NCI-H1436 (cell line): ENCODE measurements at places on chromosomes 11 and 22.
A peak's percentile ranks its signal among the peaks of the same experiment; 100 is the strongest.

GRCh38 chr11:116224154-116224888, 548.5 kb downstream of the BUD13 start:
- peak; percentile 44 for DNase-seq

DNA sequence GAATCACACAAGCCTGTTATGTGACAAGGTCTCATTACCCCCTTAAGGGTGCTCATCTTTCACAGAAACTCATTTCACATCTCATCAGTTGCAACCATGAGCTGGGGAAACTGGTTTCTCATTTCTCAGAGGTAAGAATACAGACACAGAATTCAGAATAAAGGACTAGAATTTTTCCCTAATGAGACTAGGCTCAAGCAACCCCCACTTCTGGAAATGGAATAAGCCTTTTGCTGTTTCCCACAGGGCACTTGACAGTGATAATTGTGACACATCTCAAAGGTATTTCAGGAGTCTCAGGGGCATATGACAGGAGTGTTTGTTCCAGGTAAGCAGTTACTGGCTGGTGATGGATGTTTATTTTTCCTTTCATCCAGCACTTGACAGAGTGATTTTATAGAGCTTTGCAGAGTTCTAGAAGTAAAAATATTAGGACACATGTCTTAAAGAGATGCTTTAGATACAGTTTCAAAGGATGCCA, 112.9 kb upstream of the DDI1 start:
- DNase-seq: no peak

GRCh38 chr22:17201285-17201945, 17.8 kb downstream of the ADA2 start:
- no peak for DNase-seq

- DNase-seq: no peak
These were observed 113.2 kb downstream of the NECTIN1 start for GRCh38 chr11:119615882-119616196.

DNA sequence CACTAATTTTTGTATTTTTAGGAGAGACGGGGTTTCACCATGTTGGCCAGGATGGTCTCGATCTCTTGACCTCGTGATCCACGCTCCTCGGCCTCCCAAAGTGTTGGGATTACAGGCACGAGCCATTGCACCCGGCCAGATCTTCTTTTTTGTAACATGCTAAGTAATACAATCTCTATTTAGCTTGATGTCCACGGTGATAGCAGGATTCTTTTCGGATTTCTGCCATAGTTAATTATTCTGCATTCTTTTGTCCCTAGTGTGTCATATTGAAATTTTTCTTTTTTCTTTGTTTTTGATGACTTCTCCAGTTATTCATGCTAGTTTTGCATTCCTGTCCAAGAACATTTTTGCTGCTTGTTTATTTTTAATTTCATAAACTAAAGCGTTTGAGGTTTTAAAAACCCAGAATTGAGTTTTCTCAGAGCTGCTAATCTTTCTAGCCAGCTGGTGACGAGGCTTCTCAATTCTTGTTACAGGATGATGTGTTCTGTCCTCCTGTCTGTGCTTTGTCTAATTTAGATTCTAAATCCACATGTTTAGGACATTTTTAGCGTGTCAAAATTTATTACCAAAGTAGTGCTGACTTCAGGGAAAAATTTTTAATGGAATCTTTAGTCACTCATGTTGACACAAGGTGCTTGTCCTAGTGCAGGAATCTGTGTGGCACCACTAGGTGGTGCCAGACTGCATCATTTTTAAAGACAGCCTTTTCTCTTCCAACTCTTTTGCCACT, 21.8 kb downstream of the NF2 start:
- DNase-seq: no peak

GRCh38 chr11:9316334-9316733, 1.9 kb upstream of the TMEM41B start:
- DNase-seq: no peak

- no peak for DNase-seq
These were observed 163.2 kb upstream of the NARS2 start for GRCh38 chr11:78737891-78738290.

GRCh38 chr11:6622261-6623171, 3.3 kb upstream of the TPP1 start:
- no peak for DNase-seq

GRCh38 chr11:83033972-83034672, 37.6 kb downstream of the RAB30 start:
- DNase-seq: peak; percentile 28

DNA sequence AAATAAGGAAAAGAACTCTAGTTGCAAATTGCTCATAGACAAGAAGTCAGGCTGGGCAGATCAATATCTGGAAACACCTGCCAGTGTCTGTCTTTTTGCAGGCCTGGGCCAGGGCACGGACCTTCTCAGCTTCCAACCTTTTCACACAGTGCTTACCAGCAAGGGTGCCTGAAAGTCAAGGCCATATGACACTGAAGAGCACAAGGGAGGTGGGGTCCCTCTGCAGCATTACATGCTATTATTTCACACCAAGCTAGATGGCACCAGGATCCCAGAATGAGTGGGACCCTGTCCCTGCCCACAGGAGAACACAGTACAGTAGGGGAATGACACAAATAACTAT, 5.9 kb upstream of the PEX26 start:
- no peak for DNase-seq

GRCh38 chr22:20965104-20965887, 1.8 kb upstream of the AIFM3 start:
- no peak for DNase-seq

DNA sequence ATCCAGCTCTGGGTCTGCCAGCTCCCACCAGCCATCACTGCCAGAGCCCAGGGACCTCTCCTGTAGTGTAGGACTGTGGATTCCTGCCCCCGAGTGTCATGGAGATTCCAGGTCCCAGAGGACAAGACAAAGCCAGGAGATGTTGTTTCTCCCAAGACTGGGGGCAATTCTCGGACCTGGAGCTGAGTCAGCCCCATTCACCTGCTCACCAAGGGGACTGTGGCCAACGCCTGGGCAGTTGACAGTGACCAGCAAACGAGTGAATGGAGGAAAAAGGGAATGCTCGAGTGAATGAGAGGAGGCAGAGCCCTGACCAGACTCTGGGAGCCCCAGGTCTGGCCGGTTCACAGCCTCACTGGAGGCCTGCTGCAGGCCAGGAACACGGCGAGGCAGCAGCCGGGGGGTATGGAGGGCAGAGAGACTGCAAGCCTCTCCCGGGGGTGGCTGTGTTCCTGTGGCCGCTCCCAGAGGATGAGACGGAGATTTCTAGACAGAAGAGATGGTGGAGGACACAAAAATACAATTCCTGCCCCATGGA, 61.3 kb upstream of the PRR5 start:
- DNase-seq: no peak

- DNase-seq: peak; percentile 0
These were observed 8.7 kb upstream of the MS4A4E start for GRCh38 chr11:60251485-60252212.

DNA sequence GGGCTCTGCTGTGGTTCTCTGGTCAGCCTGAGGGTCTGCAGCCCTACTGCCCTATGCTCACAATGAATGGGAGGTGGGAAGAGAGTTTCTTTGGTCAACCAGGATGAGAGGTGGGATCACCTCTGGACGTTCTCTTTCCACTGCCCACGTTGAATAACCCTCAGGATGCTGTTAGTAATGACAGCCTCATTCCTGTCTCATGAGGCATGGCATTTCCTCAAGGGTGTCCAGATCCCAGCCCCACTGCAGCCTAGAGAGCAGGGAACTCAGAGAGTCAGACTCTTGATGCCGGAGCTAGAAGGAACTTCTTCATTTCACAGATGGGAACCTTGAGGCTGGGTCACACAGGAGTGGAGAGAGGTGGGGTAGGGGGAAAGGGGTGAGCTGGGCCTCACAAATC, 196.0 kb downstream of the CEP164 start:
- DNase-seq: no peak

GRCh38 chr22:21919526-21920307, 32.9 kb downstream of the PPM1F start:
- DNase-seq: no peak

DNA sequence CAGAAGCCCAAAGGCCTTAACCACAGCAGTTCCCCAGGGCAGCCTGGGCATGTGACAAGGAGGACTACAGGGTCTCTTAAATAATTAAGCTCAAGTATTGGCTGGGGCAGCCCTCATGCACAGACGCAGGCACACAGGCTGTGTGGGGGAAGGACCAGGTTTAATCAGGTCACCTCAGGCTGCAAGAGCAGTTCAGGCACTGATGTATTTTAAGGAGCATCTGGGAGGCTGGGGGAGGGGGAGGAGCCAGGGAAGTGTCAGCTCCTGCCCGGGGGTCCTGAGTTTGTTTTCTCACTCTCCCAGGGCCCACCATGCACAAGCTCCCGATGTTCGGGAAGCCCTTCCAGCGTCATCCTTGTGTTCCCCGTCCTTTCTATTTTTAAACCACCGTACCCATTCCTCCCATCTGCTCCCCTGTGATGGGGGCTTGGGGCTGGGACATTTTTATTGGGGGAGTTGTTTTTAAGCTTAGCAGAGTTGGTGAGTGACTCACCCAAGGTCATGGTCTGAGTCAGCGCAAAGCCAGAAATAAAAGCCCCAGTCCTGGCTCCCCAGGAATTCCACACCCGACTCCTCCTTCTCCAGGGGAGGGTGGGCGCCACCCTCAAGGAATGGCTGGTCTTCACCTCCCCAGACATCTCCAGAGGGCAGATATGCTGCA, 2.4 kb downstream of the CSDC2 start:
- no peak for DNase-seq

DNA sequence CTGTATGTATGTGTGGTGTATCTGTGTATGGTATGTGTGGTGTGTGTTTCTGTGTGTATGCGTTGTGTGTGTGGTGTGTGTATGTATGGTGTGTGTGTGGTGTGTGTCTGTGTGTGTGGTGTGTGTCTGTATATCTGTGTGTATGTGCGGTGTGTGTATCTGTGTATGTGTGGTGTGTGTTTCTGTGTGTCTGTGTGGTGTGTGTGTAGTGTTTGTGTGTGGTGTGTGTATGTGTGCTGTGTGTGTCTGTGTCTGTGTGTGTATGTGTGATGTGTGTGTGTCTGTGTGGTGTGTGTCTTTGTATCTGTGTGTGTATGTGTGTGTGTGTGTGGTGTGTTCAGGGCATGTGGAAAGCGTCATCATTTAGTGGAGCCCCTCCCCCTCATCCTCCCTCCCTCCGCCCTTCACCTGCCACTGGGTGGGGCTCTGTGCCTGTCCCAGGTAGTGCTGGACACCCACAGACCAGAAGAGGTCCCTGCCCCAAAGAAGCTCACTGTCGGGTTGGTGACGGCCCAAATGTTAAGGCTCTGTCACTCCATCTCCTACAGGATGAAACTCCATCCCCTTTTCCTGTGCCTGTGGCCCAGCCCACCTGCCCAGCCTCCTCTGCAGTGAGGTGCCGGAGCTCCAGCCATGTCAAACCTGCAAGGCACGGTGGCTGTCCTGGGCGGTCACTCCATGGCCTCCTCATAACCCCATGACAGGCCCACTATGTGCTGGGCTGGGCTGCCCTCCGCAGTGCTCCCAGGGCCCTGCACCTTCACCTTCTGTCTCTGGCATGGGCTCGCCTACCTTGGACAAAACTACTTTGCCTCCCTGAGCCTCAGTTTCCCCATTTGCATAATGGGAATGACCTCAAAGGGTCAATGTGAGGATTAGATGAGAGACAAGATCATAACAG, 23.4 kb upstream of the SHISAL1 start:
- no peak for DNase-seq

- DNase-seq: no peak
These were observed 243.4 kb upstream of the POU2AF2 start for GRCh38 chr11:111001986-111002611.

- DNase-seq: no peak
These were observed 24.3 kb downstream of the KCNQ1OT1 start for GRCh38 chr11:2675540-2675939.
